ENCODE measurements at places on chromosomes 7 and 10.

DNA sequence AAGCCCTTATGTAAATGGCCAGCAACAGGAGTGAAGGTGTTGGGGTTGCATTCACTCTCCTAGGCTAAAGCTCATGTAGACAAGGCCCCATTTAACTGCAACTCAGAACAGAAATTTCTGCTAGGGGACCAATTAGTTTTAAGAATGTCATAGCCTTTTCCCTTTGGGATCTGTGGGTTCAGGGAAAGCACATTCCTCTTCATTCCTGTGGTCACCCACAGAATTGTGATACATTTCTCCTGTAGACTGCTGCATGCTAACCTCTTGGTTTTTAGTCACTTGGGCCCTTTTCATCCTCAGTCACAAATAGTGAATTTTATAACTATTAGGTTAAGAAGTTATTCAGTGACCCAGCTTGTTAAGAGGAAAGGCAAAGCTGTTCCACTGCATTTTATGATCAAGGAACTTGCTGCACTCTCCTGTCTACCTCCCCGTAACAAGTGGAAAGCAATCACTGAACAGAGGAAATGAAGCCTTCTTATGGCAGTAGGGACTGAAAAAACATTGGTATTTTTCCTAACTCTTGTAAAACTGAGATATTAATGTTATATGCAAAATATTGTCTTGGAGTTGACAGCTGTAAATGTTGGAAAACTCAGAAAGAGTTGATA lies 124.9 kb downstream of the SND1 start:
- DNase-seq, result no peak

DNA sequence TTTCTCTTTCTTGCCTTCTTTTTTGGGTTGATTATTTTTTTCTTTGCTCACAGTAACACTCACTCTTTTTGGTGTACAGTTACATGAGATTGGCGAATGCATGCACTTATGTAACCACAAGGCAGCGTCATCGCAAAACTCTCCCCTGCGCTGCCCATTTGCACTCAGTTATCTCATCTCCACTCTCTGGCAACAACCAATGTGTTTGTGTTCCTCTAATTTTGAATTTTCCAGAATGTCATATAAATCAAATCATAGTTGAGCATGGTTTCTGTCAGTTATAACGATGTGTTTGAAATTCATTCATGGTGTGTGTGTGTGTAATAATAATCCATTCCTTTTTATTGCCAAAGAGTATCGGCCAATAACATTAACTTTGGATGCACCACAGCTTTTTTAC lies 23.0 kb upstream of the IGFBP3 start:
- no peak for DNase-seq

DNA sequence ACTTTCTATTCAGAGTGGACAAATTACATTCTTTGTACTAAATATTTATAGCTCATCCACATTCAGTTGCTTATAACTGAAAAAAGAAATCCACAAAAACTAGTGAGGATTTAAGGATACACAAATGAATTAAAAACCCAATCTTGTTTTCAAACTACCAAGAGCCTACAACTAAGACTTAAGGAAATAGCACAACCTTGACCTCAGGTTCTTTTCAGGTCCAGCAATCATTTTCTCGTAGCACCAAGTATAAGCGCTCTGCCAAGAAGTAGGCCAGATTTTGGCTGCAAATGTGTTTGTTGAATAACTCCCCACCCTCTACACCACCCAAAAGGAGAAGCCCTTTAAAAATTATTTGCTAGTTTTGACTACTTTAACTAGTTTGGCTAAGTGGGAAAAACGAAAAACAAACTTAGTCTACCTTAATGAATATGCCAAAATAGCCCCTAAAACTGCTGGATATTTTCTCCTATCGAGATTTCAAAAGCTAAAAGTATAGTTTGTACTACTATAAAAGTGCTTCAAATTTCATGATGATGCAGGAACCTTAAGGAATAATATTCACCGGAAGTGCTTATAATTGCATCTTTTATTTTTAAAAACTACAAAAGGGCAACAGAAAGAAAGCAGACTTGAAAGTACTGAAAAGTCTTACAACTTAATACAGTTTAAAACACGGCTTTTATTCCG lies 2.7 kb upstream of the KMT2E start:
- peak; percentile 55 for DNase-seq

DNA sequence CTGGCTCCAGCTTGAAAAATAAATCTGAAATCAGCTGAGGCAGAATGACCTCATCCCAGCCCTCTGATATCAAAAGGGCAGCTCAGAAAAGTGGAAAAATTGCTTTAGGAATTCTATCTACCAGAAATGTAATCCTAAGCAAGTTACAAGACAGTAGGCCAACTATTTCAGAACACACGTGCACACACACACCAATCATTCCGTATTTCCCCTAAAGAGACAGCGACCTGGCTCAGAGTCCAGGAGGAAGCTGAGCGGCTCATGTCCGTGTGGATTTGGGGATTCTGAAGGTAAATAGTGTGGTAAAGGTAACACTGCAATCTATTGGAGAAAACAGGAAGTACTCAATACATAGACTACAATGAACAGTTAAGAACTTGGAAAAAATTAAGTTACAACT lies 288.2 kb downstream of the CALN1 start:
- DNase-seq, result no peak

DNA sequence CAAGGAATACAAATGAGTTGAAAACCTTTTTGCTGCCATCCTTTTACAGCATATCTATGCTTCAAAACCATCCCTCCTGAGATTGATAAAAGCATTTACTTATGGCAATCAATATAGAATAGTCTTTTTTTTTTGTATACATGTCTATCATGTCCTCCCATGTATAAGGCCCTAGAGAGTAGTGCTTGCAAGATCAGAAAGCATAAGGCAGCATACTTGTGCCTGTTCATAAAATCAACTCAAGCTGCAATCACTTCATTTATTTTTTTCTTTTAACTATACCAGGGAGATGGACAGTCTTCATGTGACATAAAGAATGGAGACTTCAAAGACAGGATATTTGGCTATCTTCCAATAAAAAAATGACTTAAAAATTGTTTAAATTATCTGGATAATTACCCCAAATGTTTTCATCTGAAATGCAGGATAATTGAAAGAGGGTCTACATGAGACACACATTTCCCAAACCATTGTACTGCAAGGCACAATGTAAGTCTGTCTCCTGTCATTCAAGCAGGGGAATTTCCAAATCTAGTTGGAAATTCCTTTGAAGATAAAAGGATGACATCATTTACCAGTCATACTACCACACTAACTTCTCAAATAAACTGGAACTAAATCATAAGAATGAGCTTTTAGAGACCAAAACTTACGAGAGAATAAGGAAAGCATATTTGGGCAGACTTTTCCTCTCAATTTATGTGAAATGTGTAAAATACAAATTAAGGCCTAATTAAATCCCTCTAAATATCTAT lies 22.5 kb downstream of the LRRN3 start:
- no peak for DNase-seq

DNA sequence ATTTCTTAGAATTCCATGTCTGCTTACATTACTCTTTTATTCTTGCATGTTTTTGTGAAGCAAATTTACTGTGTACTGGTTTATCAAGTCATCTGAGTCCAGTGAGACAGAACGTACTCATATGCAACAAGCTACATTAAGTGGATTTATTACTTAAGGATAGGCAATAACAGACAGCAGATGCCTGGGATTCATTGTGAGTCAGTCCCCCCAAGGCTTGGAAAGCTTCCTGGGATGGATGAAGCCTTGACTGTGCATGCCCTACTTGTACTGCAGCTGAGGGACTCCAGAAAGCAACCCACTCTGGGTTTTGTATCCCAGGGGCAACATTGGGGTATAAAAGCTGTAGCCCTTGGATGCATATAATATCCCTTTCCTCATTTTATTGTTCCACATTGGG lies 113.4 kb upstream of the RAB18 start:
- DNase-seq, result no peak

GRCh38 chr10:125538947-125539731 lies 143.8 kb downstream of the TEX36 start:
- no peak for DNase-seq

- no peak for DNase-seq
Measured at GRCh38 chr7:55526770-55527169, 45.5 kb downstream of the VOPP1 start.

GRCh38 chr10:103502849-103503660 lies 9.6 kb downstream of the NEURL1 start:
- DNase-seq, result no peak

DNA sequence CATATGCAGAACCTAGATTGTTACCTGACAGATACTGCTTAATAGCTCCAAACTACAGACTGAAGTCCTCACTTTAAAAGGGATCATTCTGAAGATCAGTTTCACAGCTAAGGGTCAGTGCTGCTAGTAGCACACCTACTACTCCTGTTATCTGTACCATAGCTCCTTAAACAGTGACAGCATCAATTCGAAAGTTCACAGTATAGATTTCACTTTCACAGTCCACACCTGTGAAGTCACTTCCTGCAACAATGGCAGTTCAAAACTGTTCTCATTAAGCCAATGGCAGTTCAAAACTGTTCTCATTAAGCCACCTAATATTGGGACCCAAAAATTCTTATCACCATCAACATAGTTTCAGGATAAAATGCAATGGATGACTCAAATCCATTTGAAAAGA lies 10.7 kb upstream of the FHIP2A start:
- DNase-seq, result no peak

DNA sequence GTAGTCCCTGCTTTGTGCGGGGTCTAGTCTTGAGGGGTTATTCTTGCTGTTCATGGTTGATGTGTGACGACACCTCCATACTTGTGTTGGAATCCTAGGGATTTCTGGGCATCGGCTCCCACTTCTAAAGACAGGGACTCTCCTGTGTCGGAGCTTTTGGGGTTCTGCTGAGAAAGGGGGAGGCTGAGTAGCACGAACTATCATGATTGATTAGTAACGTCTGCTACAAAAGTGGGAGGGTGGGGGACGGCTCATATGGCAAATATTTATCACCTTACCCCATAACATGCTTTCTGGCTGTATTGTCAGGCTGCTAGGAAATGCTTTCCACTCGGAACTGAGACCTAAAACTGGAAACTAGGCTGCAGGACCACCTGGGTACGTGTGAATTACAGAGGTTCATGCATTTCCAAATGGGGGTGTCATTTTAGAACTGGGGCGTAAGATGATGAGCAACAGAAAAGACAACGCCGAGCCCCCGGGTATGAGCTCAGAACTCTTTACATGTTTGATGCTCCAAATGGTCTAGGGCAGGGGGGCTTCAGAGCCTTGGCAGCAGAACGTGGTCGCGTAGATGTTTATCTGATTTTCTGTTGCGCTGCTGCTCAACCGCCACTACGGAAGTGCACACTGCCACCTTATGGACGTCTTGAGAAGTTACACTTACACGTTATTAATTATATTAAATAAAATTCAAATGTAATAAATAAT lies 15.1 kb upstream of the NME8 start:
- peak; percentile 68 for DNase-seq

GRCh38 chr10:125016123-125016522 lies 74.2 kb downstream of the ZRANB1 start:
- no peak for DNase-seq

DNA sequence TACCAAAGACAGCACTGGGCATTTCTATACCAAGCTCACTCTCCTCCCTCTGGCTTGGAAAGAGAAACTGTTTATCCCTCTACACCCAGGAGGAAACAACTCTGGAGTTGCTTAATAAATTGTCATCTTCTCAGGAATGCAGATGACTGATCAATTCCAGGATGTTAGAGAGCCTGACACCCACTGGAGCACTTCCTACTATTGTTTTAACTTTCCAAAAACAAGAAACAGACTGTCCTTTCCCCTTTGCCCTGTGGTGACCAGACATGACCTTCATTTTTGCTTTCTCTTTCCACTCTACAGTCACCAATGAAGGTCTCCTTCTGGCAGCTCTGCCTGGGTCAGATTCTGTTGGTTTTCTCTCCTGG lies 19.6 kb downstream of the GIMAP4 start:
- DNase-seq, result no peak

GRCh38 chr7:124379296-124379695 lies 346.4 kb upstream of the TMEM229A start:
- no peak for DNase-seq

GRCh38 chr7:33916357-33917081 lies 11.2 kb downstream of the BMPER start:
- no peak for DNase-seq

- no peak for DNase-seq
Measured at GRCh38 chr7:45663167-45663921, 89.2 kb downstream of the ADCY1 start.

- no peak for DNase-seq
Measured at GRCh38 chr10:99236627-99237309, 1.1 kb upstream of the HPSE2 start.

DNA sequence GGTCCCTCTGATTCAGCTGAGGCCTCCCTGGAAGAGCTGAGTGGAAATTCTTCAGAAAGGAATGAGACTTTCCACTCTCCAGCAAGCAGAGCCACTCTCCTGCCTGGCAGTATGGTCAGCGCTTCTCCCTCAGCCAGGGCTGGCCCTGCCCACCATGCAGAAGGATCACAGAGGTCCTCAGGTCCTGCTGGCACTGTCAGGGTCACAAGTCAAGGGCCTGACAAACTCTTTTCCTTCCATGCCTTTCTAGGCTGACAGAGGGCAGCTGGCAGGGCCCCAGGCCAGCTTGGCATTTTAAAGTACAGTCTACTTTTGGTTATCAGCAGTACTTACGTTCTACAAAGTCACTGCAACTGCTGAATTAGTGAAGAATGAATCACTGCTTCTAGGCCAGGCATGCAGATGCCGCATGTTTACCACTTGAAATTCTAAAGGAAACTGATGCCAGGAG lies 119.3 kb upstream of the FRMD4A start:
- no peak for DNase-seq

- no peak for DNase-seq
Measured at GRCh38 chr7:144468990-144469732, 65.7 kb upstream of the NOBOX start.

- no peak for DNase-seq
Measured at GRCh38 chr10:60818134-60818770, 40.0 kb downstream of the CDK1 start.

- DNase-seq, result no peak
Measured at GRCh38 chr10:49115015-49115795, at the start of gene VSTM4. TSS of gene VSTM4 (minus strand) at chr10:49115522. CDS start at chr10:49115485, 37 bp downstream.

GRCh38 chr7:4642468-4643203 lies 39.5 kb upstream of the FOXK1 start:
- no peak for DNase-seq

GRCh38 chr10:77898323-77899079 lies 28.1 kb downstream of the DLG5 start:
- DNase-seq, result no peak

- no peak for DNase-seq
Measured at GRCh38 chr10:98328640-98329039, 60.6 kb upstream of the LOXL4 start.

- peak; percentile 42 for DNase-seq
Measured at GRCh38 chr7:76225379-76225778, 23.7 kb downstream of the SRRM3 start.

GRCh38 chr7:73350306-73351068 lies 22.5 kb downstream of the FKBP6 start:
- DNase-seq, result no peak

DNA sequence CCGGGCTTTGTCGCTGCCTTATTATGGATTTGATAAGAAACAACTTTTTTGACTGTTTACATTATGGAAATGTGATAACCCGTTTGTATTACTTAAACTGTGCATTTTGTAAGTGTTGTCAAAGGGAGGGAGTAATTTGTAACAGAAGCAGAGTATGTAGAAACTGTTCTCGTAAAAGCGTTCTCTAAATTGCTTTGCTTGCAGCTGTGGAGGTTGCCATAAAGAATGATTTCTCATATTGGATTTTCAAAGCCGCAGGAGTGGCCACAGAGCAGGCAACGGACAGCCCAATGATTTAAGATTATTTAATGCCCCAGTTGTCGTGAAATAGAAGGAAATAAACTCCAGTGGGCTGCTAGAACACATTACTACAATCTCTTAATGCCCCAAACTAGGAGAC lies 114.0 kb upstream of the INSYN2A start:
- DNase-seq, result no peak

GRCh38 chr7:5334671-5335070 lies 51.9 kb downstream of the SLC29A4 start:
- no peak for DNase-seq
